ENCODE measurements at places on chromosomes 3 and 15. TPM values are rescaled to one million over a fixed set of nuclear protein-coding genes. Genes with fewer than 3 reads are reported as not detected.

DNA sequence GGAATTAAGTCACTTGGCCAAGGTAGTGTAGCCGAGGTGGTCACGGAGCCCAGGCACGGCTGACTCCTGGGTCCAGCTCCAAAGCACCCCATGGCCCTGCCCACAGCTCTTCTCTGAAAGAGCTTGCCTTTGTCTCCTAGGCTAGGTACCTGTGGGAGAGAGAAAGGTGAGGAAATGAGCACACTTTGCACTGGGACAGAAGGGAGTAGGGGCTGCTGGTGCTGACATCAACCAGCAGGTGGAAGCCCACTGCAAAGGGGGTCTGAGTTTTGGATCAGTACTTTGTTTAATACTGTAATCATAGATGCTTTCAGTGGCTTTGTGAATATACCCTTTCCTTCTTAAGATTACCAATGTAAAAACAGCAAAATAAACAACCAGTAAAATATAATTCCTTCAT lies 128.3 kb upstream of the EIF1B start:
- H3K36me3 ChIP-seq, result no peaks in the 10 kb centered on the region
- peaks cover 2% of the 10 kb centered on the region for H3K4me1 ChIP-seq
- no peak for DNase-seq

DNA sequence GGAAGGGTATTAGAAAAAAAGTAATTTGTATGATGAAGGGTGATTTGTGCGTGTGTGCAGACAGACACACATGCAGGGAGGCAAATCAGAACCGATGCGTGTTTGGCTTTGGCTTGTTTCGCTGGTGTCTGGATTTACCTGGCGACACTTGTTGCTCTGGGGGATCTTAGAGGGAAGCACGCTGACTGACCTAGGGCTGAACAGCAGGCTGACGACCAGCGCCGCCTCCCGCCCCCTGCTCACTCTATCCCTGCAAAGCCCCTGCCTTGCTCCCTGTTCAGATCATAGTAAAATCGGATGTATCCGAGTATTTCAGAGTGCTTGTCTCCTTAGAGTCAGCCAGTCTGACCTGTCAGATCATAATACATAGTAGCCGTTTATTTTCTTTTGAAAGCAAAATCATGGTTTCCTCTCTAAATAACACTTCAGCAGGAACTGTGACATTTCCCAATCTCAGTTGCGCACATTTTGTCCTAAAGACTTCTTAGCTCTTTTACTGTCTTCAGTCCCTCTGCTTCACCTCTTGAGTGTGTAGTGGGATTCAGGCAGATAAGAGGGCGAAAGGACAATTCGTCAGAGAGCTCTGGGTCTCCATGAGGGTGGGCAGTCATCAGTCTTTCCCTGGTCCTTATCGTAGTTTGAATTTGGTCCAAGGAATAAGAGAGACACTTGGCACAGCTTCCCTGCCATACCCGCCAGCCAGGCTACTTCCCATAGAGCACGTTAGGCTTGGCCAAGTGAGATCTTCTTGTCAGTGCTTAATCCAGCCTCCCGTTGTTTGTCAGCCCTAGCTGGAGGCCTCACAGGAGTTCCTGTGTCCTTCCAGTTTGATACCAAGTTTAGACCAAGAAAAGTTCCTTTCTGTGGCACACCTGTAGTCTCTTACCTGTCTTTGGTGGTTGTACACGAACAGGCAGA lies 97.4 kb downstream of the PGPEP1L start:
- H3K4me3 ChIP-seq, result no peak overlapping the region
- H3K4me1 ChIP-seq, result peaks cover 3% of the 10 kb centered on the region
- no peak for DNase-seq
- peaks cover 48% of the 10 kb centered on the region for H3K36me3 ChIP-seq
- no peak overlapping the region for H3K27ac ChIP-seq

- no peak overlapping the region for H3K27ac ChIP-seq
- H3K4me3 ChIP-seq, result no peak overlapping the region
- DNase-seq, result no peak
- H3K27me3 ChIP-seq, result no peaks in the 10 kb centered on the region
- H3K36me3 ChIP-seq, result no peaks in the 10 kb centered on the region
Observed at GRCh38 chr3:107068980-107069379, 308.3 kb upstream of the CCDC54 start.

DNA sequence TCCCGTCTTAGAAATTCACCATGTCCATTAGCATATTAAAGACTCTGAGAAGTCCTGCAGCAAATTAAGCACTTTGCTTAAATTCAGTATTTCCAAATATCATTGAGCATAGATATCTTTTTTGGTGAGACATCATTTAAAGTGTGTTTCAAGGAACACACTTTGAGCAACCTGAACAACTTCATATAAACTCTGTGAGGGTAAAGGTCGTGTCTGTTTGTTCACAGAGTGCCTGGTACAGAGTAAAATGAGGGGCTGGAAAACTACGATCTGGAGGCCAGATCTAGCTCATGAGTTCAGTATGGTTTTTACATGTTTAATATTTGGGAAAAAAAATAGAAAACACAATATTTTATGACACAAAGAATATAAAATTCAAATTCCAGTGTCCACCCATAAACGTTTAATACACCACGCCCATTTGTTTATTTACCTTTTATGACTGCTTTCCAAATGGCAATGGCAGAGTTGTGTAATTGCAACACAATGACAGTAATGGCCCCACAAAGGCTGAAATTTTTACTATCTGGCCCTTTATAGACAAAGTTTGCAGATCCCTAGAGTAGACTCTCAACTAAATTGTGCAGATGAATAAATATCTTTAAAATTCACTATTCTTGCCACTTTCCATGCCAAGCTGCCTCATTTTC lies 67.4 kb downstream of the SNTN start:
- H3K27ac ChIP-seq, result no peak overlapping the region
- no peak overlapping the region for H3K4me3 ChIP-seq
- H3K36me3 ChIP-seq, result no peaks in the 10 kb centered on the region
- no peak for DNase-seq
- H3K27me3 ChIP-seq, result no peaks in the 10 kb centered on the region

GRCh38 chr3:156644958-156645357 lies 29.4 kb upstream of the TIPARP start:
- H3K36me3 ChIP-seq, result no peaks in the 10 kb centered on the region
- no peak overlapping the region for H3K4me3 ChIP-seq
- no peak for DNase-seq
- H3K27ac ChIP-seq, result no peak overlapping the region
- no peaks in the 10 kb centered on the region for H3K27me3 ChIP-seq

- peaks cover 2% of the 10 kb centered on the region for H3K4me1 ChIP-seq
- peak; percentile 76 for DNase-seq
Observed at GRCh38 chr3:49671291-49672288, 2.6 kb upstream of the APEH start.

DNA sequence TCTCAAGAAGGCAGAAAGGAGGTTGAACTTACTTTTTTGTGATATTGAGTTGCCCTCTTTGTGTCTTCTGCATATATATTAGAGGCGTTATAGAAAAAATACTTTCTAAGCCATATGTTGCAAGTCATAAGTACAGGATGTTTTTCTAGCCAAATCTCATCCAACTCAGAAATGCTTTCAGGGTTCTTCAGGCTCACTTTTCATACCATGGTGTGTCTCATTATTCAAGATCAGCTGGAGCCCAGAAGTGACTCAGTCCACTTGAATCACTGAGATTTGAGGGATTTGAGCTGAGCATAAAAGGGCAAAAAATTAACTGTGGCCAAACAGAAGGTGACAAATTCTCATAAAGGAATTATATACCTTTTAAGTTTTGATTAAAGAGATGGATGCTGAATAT lies 157.3 kb downstream of the WNT5A start:
- no peak for DNase-seq
- H3K27ac ChIP-seq, result no peak overlapping the region
- peaks cover 2% of the 10 kb centered on the region for H3K4me1 ChIP-seq
- no peaks in the 10 kb centered on the region for H3K36me3 ChIP-seq

- no peak overlapping the region for H3K4me3 ChIP-seq
- H3K27ac ChIP-seq, result no peak overlapping the region
- H3K4me1 ChIP-seq, result no peaks in the 10 kb centered on the region
- H3K27me3 ChIP-seq, result no peaks in the 10 kb centered on the region
Observed at GRCh38 chr3:70383360-70383831, 71.0 kb upstream of the MDFIC2 start.

DNA sequence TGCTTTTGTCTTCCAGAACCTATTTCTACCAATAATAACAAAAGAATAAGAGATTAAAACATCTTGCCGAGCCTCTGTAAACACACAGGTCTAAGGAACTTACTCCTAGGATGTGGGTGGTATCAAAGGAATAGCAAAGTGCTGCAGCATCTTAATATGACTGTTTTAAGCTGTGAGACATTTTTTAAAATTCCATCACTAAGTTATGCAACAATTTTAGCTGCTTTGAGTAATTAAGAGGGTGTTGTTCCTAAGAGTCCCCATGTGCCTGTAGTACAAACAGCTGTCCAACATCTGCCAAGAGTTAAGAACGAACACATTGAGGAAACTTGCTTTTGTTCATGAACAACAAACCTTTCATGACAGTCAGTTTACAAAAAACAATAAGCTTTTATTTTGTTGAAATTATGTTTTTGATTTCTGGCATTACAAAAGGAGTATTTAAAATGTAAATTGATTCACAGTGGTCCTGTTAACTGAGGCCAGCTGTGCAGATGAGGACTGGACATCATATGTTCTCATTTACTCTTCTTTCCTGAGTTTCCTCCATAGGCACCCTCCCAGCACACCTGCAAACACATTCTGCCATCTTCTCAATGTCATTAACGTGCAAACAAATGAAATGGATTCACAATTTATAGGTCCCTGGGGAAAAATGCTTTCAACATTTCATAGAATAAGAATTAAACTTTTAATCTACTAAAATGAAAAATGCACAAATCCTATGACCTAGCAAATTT lies 337.3 kb upstream of the ARHGEF26 start:
- H3K27me3 ChIP-seq, result no peaks in the 10 kb centered on the region
- no peak overlapping the region for H3K4me3 ChIP-seq
- H3K27ac ChIP-seq, result no peak overlapping the region
- no peaks in the 10 kb centered on the region for H3K4me1 ChIP-seq

DNA sequence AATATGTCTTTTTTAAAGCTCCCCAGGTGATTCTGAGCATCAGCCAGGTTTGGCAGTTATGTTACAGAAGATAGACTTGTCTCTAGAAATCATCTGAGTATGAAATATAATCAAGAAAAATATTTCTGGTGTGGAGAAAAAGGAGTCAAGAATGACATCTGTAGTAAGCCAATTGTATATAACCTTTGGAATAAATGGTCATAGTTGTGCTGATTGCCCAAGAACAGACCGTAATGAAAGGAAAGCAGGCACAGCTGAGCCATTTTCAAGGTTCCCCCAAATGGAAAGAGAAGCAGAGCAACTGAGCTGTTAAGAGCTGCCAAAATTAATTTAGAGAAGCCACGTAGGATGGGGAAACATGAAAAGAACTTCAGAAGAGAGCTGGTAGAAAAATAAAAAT lies 26.6 kb downstream of the GOLM2 start:
- H3K4me3 ChIP-seq, result no peak overlapping the region
- no peak overlapping the region for H3K27ac ChIP-seq
- DNase-seq, result no peak
- no peaks in the 10 kb centered on the region for H3K36me3 ChIP-seq
- H3K4me1 ChIP-seq, result no peaks in the 10 kb centered on the region
- no peaks in the 10 kb centered on the region for H3K27me3 ChIP-seq

DNA sequence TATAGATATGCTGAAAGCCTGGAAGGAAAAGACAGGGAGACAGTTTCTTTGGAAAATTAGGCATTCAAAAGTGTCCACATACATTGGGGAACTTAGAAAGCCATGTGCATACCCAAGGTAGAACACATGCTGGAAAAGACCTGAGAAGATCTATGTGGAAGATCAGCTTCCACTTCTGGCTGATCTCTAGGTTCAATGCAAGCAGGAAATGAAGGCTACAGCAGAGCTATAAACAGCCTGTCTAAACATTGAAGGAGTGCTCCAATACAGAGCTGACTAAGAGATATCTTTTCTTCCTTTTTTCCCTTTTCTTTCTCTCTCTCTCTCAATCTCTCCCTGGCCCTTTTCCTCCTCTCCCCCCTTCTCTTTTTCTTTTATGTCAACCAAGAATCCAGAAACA lies 73.6 kb upstream of the TCF12 start:
- no peaks in the 10 kb centered on the region for H3K4me1 ChIP-seq
- H3K36me3 ChIP-seq, result no peaks in the 10 kb centered on the region
- no peaks in the 10 kb centered on the region for H3K27me3 ChIP-seq
- H3K27ac ChIP-seq, result no peak overlapping the region
- no peak for DNase-seq

- no peak for DNase-seq
- H3K27ac ChIP-seq, result no peak overlapping the region
- H3K27me3 ChIP-seq, result no peaks in the 10 kb centered on the region
- no peak overlapping the region for H3K4me3 ChIP-seq
- no peaks in the 10 kb centered on the region for H3K36me3 ChIP-seq
- no peaks in the 10 kb centered on the region for H3K4me1 ChIP-seq
Observed at GRCh38 chr15:87866961-87867360, 389.6 kb downstream of the NTRK3 start.

DNA sequence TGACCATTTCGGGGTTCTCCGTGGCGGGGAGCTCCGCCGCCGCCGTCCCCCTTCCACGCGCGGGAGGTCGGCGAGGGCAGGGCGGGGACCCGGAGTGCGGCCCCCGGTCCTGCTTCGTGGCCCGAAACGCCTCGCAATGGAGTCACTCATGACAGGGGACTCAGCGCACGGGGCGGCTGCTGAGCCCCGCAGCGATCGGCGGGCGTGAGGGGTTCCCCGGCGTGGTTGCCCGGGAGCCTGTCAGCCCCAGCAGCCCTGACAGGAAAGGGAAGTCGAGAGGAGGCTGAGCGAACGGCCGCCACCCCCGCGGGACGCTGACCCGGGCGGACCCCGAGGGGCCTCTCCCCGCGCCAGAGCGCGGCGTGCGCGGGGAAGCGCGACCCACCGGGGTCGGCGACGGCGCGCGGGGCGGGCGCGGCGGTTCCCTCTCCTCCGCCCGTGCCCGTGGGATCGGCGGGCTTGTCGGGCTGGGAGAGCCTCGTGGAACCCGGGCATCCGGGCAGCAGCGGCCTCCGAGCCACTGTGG lies 564 bp upstream of the PIGZ start:
- no peak overlapping the region for H3K27ac ChIP-seq
- H3K36me3 ChIP-seq, result no peaks in the 10 kb centered on the region
- H3K27me3 ChIP-seq, result peaks cover 31% of the 10 kb centered on the region
- DNase-seq, result no peak
- H3K4me1 ChIP-seq, result peaks cover 6% of the 10 kb centered on the region

GRCh38 chr3:39751286-39751685 lies 58.1 kb upstream of the MYRIP start:
- DNase-seq, result no peak
- no peaks in the 10 kb centered on the region for H3K27me3 ChIP-seq
- H3K27ac ChIP-seq, result no peak overlapping the region
- no peak overlapping the region for H3K4me3 ChIP-seq

BCHE gene
- 1.4 TPM for total RNA-seq

GHSR gene
- total RNA-seq, result not detected

ZKSCAN7 gene
- total RNA-seq, result 7.9 TPM

LINGO1 gene
- 3.9 TPM for total RNA-seq

AZI2 gene
- 59.0 TPM for total RNA-seq

TMEM212 gene
- not detected for total RNA-seq

TMEM40 gene
- total RNA-seq, result not detected

Data from kidney (tissue), 22 donors.